ENCODE measurements at places on chromosomes 1 and 21.

GRCh38 chr1:83897516-83897915 is 101.4 kb downstream of the TTLL7 start:
- ATAC-seq = no peak

DNA sequence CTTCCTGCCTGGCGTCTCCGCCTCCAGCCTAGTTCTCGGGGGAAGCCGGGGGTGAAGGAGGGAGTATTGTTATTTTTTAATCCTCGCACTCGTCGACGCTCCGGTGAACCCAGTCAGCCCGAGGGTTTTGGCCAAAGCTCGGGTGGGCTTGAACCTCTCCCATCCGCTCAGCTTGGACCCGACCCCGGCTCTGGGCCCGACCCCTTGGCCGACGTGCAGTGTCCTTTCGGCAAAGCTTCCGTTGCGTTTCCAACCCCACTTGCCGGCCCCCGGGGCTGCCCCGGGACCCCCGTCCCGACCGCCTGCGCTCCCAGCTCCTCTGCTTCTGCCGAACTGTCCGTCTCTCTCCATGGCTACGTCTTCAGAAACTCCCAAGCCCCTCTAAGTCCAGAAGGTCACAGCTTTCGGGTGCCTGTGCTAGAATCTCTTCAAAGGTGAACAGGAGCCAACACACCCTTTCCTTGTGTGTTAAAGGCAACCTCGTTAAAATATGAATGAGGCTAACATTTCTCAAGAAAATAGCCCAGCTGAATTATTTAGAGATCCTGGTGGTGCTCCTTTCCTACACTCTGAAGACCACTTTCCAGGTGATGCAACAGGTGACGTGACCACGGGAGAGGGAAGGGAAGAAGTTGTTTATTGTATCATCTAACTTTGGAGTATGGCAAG is 647 bp downstream of the DESI2 start:
- no peak for ATAC-seq

DNA sequence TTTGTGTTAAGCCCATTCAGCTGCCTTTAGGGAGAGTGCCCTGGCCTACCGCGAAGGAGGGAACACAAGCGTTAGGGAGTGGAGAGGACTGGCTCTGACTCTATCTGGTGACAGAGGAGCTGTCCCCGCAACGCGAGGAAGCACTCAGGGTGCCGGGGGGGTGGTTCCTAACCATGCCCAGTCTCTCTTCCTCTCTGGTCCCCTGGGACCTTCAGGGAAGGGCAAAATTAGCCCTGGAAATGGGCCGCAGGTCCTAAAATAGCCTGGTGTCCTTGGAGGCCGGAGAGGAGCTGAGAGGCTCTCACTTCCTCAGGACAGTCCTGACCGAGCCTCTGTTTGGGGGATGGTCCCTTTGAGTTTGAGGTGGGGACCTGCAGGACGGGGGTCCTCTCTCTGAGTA is 5.8 kb downstream of the SLC45A1 start:
- ATAC-seq = peak; percentile 51

DNA sequence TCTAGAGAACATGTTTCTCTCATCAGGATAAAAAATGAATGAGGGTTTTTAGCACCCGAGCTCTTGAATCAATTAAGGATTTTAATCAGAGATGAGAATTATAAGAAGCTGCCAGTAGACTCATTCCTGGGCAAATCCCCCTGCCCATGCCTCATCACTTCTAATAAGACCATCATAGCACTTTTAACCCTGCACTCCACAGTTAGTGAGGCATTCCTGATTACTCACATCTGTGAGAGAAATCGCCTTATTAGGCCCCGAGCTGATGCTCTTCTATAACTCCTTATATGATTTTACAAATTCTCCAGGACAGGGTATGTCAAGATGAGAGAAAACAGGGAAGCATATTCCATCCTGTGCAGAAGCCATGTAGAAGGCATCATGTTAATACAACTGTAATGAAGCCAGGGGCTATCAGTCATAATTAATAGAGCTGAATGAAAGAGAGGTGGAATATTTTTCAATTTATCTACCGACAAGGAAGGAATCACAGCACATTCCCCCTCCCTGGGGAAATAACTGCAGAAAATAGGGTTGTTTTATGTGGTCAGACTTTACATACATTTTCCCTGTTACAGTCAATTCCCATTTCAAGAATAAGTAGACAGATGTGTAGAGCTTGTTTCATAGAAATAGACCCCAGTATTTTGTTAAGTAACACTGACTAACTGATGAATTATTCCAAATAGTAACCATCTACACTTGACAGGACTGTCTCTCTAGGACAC is 272.7 kb downstream of the HHIPL2 start:
- no peak for ATAC-seq

GRCh38 chr1:34984793-34985608 is at the start of gene TMEM35B:
TMEM35B (minus strand) TSS chr1:34985347; CDS start chr1:34985305, 42 bp downstream.
- peak; percentile 93 for ATAC-seq

All from stimulated activated memory B cell treated with anti-CD40 and anti-IgM and Interleukin-4, amounts not matched to agents 10 μg/mL and 1 μg/mL and 100 μg/mL, for 72 hours (primary cell).